ENCODE measurements at places on chromosomes 11 and 22. TPM values are rescaled to one million over a fixed set of nuclear protein-coding genes. Genes with fewer than 3 reads are reported as not detected.

GRCh38 chr11:80838153-80838552 lies 1397.3 kb upstream of the TENM4 start:
- H3K27me3 ChIP-seq = no peaks in the 10 kb centered on the region
- H3K27ac ChIP-seq = no peak overlapping the region
- no peak for DNase-seq
- H3K4me3 ChIP-seq = no peak overlapping the region

DNA sequence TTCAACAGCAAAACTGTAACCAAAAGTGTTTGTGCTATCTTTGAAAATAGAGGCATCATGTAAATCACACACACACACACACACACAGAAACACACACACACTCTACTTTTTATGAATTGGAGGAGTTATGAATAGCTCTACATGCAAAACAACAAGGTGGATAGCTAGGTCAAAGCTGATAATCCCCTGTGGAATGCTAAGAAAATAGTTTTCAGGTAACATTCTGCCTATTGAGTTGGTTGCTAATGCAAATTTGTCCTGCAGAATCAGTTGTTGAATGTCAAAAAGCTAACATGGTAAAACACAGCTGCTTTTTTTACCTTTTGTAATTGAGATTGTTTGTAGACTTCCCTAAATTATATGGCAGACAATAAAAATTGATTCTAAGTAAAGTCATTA lies 1658.4 kb upstream of the RAG2 start:
- no peak for DNase-seq
- no peak overlapping the region for H3K27ac ChIP-seq
- no peaks in the 10 kb centered on the region for H3K4me1 ChIP-seq
- H3K27me3 ChIP-seq = no peaks in the 10 kb centered on the region

- H3K4me1 ChIP-seq = no peaks in the 10 kb centered on the region
- no peaks in the 10 kb centered on the region for H3K27me3 ChIP-seq
- H3K36me3 ChIP-seq = no peaks in the 10 kb centered on the region
- H3K27ac ChIP-seq = no peak overlapping the region
- no peak for DNase-seq
- no peak overlapping the region for H3K4me3 ChIP-seq
These were observed 146.1 kb downstream of the OR4C45 start for GRCh38 chr11:50178737-50179136.

- H3K27me3 ChIP-seq = peaks cover 20% of the 10 kb centered on the region
- no peak overlapping the region for H3K27ac ChIP-seq
- no peaks in the 10 kb centered on the region for H3K36me3 ChIP-seq
- peak; percentile 25 for DNase-seq
These were observed 6.9 kb upstream of the GAL start for GRCh38 chr11:68677432-68677831.

DNA sequence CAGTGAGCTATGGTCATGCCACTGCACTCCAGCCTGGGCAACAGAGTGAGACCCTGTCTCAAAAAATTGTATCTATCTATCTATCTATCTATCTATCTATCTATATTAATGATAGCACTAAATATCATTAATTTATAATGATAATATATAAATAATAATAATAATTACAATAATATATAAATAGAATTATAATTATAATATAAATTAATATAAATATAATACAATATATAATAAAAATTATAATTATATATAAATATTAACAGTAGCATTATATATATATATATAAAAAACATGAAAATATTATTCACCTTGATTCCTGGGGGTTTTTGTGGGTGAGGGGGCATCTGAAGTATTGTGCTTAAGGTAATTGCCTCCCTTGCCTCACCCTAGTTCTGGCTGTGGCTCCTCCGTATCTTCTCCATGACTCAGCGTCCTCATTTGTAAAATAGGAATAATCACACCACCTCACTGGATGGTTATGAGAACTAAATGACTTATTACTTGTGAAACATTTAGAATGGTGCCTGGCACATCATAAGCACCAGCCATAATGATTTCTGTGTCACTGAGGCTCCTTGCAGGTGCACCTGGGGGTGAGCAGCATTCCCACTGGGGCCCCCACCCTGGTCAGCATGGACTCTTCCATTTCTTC lies 18.8 kb downstream of the RASD2 start:
- peaks cover 5% of the 10 kb centered on the region for H3K4me1 ChIP-seq
- no peak for DNase-seq
- no peaks in the 10 kb centered on the region for H3K36me3 ChIP-seq
- H3K27ac ChIP-seq = no peak overlapping the region

- H3K4me3 ChIP-seq = no peak overlapping the region
- no peak overlapping the region for H3K27ac ChIP-seq
- H3K36me3 ChIP-seq = no peaks in the 10 kb centered on the region
These were observed 35.2 kb downstream of the SOX6 start for GRCh38 chr11:16321148-16321547.

DNA sequence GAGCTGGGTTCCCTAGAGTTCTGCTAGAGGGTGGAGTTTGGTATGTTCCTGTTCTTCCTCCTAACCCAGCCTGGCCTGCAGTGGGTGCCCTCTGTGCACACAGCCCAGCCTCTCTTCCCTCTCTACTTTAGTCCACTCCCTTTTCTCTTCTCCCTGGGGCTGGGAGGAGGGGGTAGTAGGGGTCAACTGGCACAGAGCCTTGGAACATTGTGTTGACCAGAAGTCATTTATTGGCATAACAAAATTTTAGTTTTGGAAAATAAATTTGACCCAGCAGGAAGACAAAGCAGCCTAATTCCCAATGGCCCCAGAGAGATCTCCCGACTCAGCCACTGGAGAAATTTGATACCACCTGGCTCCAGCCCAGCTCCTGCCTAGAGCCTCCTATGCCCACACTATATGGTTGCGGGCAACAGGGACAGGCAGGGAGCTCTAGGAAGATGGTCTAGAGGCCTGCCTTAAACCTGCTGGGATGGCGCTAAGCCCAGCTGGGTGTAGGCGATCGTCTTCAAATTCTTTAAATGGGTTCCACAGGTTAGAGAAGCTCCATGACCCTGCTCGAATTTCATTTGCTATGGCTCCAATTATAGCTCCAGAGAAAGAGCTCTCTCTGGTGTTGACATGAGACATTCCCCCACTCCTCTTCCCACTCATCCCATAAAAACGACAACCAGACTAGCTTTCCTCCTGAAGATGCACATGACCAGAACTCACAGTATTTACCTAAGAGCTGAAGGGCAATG lies 9.9 kb downstream of the PCSK7 start:
- H3K27me3 ChIP-seq = no peaks in the 10 kb centered on the region
- peaks cover 56% of the 10 kb centered on the region for H3K36me3 ChIP-seq
- peak; percentile 69 for DNase-seq
- H3K4me1 ChIP-seq = peaks cover 67% of the 10 kb centered on the region

DNA sequence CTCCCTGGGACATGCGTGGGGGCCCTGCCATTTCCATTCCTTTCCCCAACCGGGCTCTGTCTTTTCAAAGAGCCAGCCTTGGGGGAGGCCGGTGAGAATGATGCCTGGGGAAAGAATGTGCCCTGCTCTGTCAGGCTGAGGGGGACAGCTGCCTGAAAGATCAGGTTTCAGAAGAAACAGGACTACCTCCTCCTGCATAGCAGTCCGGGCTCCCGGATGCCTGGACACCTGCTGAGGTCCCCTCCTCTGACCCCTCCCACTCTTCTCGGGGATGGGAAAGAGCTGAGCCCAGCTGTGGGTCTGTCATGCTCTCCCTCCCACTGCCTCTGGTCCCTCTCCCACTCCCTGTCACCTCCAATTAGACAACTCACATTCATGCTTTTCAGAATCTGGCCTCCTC lies 41.8 kb upstream of the CDON start:
- H3K4me3 ChIP-seq = no peak overlapping the region
- H3K27ac ChIP-seq = no peak overlapping the region
- no peaks in the 10 kb centered on the region for H3K27me3 ChIP-seq
- no peaks in the 10 kb centered on the region for H3K36me3 ChIP-seq

- no peaks in the 10 kb centered on the region for H3K4me1 ChIP-seq
- no peaks in the 10 kb centered on the region for H3K27me3 ChIP-seq
- no peak overlapping the region for H3K4me3 ChIP-seq
- no peak overlapping the region for H3K27ac ChIP-seq
These were observed 451.3 kb downstream of the METTL15 start for GRCh38 chr11:28559492-28559891.

DNA sequence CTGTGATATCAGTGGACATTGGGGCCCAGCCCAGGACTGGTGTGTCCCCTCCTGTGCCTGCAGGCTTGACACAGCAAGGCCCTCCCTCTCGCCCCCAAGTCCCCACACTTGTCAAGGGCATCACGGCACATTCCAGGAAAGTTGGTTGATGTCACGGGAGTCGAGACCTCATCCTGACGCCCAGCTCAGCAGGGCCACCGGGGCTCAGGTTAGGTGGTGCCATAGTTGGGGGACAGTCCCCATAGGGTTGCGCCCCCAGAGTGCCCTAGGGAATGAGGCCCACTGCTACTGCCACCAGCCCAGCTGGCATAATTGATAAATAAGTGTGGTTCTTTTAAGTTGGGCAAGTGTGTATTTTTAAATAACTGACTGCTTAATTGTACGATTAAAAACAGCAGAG lies 28.3 kb upstream of the GRAMD4 start:
- no peak for DNase-seq
- no peaks in the 10 kb centered on the region for H3K27me3 ChIP-seq
- H3K4me1 ChIP-seq = peaks cover 95% of the 10 kb centered on the region
- H3K4me3 ChIP-seq = peak overlapping the region; percentile 48
- peak overlapping the region; percentile 94 for H3K27ac ChIP-seq

DNA sequence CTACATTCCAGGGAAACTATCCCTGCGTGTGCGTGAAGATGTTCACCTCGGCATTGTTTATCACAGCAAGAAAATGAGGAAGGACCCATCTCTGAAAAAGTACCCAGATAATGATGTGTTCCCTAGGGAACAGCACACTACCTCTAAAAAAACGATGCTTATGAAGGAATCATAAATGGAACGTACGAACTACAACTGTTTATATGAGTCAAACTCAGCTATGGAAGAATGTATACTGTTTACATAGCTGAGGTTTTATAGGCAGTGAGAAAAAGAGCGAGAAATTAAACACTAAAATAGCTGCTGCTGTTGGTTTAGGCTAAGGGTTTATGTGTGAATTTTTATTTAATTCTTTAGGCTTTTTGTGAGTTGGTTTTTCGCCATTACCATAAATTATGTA lies 48.9 kb downstream of the APOL1 start:
- peaks cover 15% of the 10 kb centered on the region for H3K4me1 ChIP-seq
- H3K27ac ChIP-seq = peak overlapping the region; percentile 22
- H3K36me3 ChIP-seq = peaks cover 100% of the 10 kb centered on the region
- H3K4me3 ChIP-seq = no peak overlapping the region
- no peak for DNase-seq

- peak overlapping the region; percentile 77 for H3K27ac ChIP-seq
- peaks cover 4% of the 10 kb centered on the region for H3K27me3 ChIP-seq
- H3K4me1 ChIP-seq = peaks cover 11% of the 10 kb centered on the region
- peak; percentile 69 for DNase-seq
- no peak overlapping the region for H3K4me3 ChIP-seq
- no peaks in the 10 kb centered on the region for H3K36me3 ChIP-seq
These were observed 77.3 kb upstream of the NECTIN1 start for GRCh38 chr11:119806064-119806915.

DNA sequence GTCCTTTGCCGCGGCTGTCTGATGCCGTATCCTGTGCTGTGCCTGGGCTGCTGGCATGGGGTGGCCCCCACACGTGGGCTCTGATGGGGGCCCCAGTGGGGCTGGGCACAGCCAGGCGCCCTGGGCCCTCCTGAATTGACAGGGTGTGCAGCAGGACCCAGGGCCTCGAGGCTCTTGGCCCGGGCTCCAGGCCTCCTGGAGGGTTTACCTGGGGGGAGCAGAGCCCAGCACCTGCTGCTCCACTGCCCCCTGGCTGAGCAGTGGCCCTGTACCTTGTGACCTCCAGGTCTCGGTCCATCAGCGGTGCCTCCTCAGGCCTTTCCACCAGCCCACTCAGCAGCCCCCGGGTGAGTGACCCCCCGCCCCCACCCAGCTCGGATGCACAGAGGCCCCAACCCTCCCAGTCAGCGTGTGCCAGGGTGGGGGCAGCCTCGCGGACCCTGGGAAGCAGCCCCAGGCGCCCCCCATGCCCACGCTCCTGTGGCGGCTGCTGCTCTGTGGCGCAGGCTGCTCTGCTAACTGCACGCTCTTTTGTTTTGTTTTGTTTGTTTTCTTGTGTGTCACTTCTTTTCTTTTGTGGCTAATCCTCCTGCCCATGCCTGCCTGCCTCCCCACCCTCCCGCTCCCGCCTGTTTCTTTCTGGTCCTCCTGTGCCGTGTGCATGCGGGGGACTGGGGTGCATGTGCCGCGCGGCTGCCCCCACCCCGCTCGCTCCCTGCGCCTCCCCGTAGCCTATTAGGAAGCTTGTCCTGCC lies 36.9 kb downstream of the MOB2 start:
- H3K27me3 ChIP-seq = peaks cover 54% of the 10 kb centered on the region
- H3K4me1 ChIP-seq = peaks cover 12% of the 10 kb centered on the region
- no peaks in the 10 kb centered on the region for H3K36me3 ChIP-seq
- H3K4me3 ChIP-seq = no peak overlapping the region
- H3K27ac ChIP-seq = no peak overlapping the region
- no peak for DNase-seq

- no peak overlapping the region for H3K4me3 ChIP-seq
- H3K36me3 ChIP-seq = peaks cover 6% of the 10 kb centered on the region
- no peak overlapping the region for H3K27ac ChIP-seq
- H3K27me3 ChIP-seq = no peaks in the 10 kb centered on the region
- peaks cover 64% of the 10 kb centered on the region for H3K4me1 ChIP-seq
These were observed 140.1 kb downstream of the TRIM44 start for GRCh38 chr11:35802672-35803071.

GRCh38 chr11:11435635-11436034 lies 82.6 kb upstream of the CSNK2A3 start:
- peaks cover 29% of the 10 kb centered on the region for H3K4me1 ChIP-seq
- H3K27me3 ChIP-seq = no peaks in the 10 kb centered on the region

DNA sequence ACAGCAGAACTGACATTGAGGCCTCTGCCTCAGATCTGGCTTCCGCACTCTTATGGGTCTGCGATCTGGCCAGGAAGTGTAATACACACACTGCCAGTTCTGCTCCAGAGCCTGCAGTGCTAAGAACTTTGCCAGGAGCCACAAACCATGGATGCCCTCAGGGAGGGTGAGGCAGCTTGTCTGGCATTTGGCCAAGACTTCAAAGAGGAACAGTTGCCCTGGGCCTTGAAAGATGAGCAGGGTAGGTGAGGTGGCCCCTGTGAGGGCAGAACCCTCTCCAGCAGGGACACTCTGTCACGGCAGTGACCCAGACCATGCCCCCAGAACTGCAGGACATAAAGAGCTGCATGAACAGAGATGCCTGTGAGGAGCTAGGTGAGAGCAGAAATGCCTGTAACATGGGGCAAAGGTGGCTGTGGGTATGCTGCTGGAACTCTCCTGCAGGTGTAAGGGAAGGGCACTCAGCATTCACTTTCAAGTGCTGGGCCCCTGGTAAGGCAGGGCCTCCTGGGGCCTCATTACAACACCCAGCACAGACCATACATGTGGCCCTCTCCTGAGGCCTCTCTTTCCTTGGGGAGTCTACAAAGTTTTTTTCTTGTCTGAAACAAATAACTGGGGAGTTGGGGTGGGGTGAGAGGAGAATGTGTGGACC lies 47.3 kb downstream of the NEU3 start:
- no peaks in the 10 kb centered on the region for H3K4me1 ChIP-seq
- no peak for DNase-seq
- peaks cover 2% of the 10 kb centered on the region for H3K27me3 ChIP-seq
- H3K4me3 ChIP-seq = no peak overlapping the region
- no peaks in the 10 kb centered on the region for H3K36me3 ChIP-seq

GRCh38 chr11:116052603-116053547 lies 548.7 kb upstream of the CADM1 start:
- no peak overlapping the region for H3K27ac ChIP-seq
- H3K4me1 ChIP-seq = no peaks in the 10 kb centered on the region
- DNase-seq = no peak
- peaks cover 64% of the 10 kb centered on the region for H3K27me3 ChIP-seq
- no peak overlapping the region for H3K4me3 ChIP-seq

The C22orf42 gene
- total RNA-seq = not detected

The LRRC10B gene
- total RNA-seq = 0.88 TPM

The MUC2 gene
- total RNA-seq = 0.03 TPM

The NCR3LG1 gene
- 0.80 TPM for total RNA-seq

All from left ventricle myocardium inferior (tissue), 1 donor.